ENCODE measurements at places on chromosomes 7 and 10. TPM values are rescaled to one million over a fixed set of nuclear protein-coding genes. Genes with fewer than 3 reads are reported as not detected.

FRMD4A gene
- 53.1 TPM for polyA plus RNA-seq

OR6V1 gene
- polyA plus RNA-seq: not detected

AGAP3 gene
- 103 TPM for polyA plus RNA-seq

BRAT1 gene
- polyA plus RNA-seq: 26.9 TPM

UBN2 gene
- 20.0 TPM for polyA plus RNA-seq

FAM180A gene
- polyA plus RNA-seq: 0.24 TPM

ADAM22 gene
- polyA plus RNA-seq: 25.3 TPM

DPCD gene
- polyA plus RNA-seq: 27.6 TPM

SDK1 gene
- 12.5 TPM for polyA plus RNA-seq

CPVL gene
- polyA plus RNA-seq: 13.2 TPM

NRCAM gene
- 17.9 TPM for polyA plus RNA-seq

C10orf71 gene
- polyA plus RNA-seq: not detected

IFIT1B gene
- polyA plus RNA-seq: 0.20 TPM

PKD2L1 gene
- 0.22 TPM for polyA plus RNA-seq

CHAT gene
- not detected for polyA plus RNA-seq

EPHA1 gene
- 14.7 TPM for polyA plus RNA-seq

EVX1 gene
- not detected for polyA plus RNA-seq

FAM131B gene
- 2.3 TPM for polyA plus RNA-seq

SPDYE16 gene
- polyA plus RNA-seq: 5.5 TPM

ANXA8L1 gene
- 2.1 TPM for polyA plus RNA-seq

CYP26A1 gene
- polyA plus RNA-seq: not detected

PDLIM1 gene
- 79.6 TPM for polyA plus RNA-seq

KCTD7 gene
- polyA plus RNA-seq: 29.3 TPM

SPDYE11 gene
- polyA plus RNA-seq: 0.82 TPM

GRID2IP gene
- 0.93 TPM for polyA plus RNA-seq

SPACDR gene
- 5.4 TPM for polyA plus RNA-seq

MLXIPL gene
- polyA plus RNA-seq: 3.5 TPM

CYP2E1 gene
- polyA plus RNA-seq: 2.0 TPM

AOAH gene
- polyA plus RNA-seq: 9.2 TPM

SMO gene
- polyA plus RNA-seq: 53.0 TPM

SNCG gene
- 6.0 TPM for polyA plus RNA-seq

SLC18A3 gene
- polyA plus RNA-seq: not detected

NCAPG2 gene
- 42.7 TPM for polyA plus RNA-seq

LIPK gene
- not detected for polyA plus RNA-seq

SPOCK2 gene
- 6.6 TPM for polyA plus RNA-seq

TMEM196 gene
- polyA plus RNA-seq: not detected

All from left lung (tissue), 14 donors.